ENCODE measurements at places on chromosomes 1 and 21.
A peak's percentile ranks its signal among the peaks of the same experiment; 100 is the strongest.

DNA sequence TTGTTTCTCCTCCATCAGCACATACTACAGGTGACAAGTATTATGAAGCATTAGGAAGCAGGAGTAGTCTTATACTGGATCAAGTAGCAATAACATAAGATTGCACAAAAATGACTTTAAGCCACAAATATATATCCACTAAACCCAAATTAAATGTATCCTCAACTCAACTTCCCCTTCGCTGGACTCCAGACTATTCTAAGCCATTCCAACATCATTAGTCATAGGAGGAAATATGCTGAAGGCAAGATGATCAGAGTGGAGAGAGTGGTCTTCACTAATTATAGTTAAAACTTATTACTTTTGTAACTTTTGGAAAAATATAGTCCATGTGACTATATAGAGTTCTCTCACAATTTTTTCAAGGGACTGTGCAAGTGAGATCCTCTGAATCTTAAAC is 390.7 kb upstream of the ZP4 start:
- no peak for DNase-seq

DNA sequence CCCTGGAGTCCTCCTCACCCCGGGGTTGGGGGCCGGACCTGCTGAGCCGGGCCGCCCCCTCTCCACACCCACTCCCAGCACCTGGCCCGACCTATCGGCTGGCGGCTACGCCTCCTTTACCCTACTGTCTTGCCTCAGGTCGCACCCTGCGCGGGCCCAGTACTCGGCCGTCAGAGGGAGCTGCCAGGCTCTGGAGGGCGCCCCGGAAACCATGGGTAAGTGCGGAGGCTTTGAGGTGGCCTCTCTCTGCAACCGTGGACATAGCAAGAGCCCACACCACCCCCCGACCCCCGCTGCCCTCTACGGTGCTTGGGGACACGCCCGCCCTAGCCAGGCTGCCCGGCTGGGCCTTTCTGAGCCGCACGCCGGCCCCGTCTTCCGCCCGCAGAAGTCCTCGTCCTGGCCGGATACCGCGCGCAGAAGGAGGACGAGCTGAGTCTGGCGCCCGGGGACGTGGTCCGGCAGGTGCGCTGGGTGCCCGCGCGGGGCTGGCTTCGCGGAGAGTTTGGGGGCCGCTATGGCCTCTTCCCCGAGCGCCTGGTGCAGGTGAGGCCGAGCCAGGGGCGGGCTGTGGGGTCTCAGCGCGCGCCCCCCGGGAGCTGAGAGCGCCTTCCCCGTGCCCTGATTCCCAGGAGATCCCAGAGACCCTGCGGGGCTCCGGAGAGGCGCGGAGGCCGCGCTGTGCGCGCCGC is at the start of gene SH3D21:
Gene SH3D21 (plus strand): TSS at position 159 of the 692 bp plus-strand sequence. CDS start 53 bp downstream, at position 212.
- peak; percentile 38 for DNase-seq

DNA sequence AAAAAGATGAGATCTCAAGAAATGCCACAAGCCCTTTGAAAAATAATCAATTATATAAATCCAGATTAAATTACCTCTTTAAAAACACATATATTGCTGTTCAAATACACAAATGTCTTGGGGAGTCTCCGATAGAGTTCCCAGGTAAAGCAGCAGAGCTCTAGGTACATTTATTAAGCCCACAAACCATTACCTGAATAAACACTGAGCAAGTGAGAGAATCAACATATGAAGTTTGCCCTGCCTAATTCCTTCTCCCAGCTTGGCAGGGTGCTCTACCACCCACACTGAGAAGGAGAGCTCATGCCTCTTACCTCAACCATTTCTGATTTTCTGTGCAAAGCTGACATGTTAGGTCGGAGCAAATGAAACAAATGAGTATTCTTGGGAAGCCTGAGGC is 402.4 kb downstream of the KCNH1 start:
- no peak for DNase-seq

DNA sequence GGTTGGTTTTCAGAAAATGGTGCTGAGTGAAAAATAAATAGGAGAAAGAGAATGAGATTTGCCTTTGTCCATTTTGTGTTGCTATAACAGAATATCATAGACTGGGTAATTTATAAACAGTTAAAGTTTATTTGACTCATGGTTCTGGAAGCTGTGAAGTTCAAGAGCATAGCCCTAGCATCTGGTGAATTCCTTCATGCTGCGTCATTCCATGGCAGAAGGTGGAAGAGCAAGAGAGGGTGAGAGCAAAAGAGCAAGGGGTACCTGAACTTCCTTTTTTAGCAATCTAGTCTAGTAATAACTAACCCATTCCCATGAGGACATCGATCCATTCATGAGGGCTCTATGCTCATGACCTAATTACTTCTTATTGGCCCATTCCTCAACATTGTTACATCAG is 209.1 kb upstream of the ZP4 start:
- DNase-seq = no peak

DNA sequence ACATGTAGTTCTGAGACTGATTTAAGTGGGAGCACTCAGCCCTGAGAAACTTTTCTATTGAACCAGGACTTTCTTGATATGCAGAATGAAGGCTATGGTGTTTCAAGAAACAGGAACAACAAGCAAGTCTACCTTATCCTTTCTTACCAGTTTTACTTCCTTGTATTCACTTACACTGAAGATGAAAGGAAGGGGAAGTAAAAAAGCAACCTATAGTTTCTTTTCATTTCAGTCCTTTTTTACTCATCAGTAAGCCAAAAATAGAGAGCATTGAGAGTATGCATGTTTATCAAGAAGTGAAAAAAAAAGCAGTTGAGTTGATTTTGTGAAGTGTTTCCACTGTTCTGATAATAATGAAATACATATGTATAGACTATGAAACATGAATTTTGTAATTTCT is 1010.3 kb downstream of the AMY1C start:
- no peak for DNase-seq

DNA sequence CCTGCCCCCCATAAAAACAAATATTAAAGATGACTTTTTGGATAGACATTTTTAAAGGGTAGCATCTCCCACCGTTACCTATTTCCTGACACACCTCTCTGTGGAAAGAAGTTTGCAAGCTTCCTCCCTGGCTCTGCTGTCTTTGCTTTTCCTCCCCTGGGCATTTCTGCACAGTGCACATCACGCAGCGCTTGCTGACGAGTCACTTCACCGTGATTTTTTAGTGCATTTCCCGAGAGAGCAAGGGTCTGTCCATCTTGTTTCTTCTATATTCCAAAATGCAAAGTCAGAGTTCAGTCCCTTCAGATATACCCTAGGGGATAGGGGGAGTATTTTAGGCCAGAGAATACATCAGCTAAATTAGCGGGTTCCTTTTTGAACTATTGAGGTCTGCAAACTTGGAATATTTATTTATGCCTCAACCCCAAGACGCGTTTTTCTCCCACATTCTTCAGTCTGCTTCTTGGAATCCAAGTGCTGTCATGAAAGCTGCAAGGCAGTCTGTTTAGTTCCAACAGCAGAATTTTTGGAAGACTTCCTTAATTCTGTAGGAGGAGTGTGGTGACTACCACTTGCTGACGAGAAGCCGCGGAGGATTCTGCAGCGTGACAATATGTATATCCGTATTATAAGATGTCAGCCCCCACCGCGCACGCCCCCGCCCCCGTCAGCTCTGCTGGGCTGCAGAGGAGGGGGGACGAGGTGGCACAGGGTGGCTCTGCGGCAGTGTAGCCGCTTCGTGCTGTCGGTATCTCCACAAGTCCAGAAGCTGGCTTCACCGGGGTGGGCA is 22.4 kb downstream of the SMYD2 start:
- no peak for DNase-seq

GRCh38 chr1:118963456-118964430 is 24.4 kb downstream of the TBX15 start:
- DNase-seq = no peak

DNA sequence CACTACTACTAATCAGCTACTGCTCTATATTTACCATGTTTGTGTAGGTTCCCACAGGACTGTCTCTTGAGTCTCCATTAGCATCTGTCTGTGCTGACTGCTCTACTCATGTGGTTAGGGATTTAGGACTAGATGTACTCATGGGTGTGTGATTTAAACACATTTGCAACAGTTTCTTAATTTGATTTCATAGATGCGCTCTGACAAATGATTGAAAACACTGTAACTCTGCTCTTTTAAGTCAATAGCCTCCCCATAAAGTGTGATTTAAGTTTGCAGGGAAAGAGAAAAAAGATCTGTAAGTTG is 809.3 kb downstream of the NCAM2 start:
- DNase-seq = no peak

GRCh38 chr1:234605399-234605982 is 4.5 kb downstream of the IRF2BP2 start:
- no peak for DNase-seq

DNA sequence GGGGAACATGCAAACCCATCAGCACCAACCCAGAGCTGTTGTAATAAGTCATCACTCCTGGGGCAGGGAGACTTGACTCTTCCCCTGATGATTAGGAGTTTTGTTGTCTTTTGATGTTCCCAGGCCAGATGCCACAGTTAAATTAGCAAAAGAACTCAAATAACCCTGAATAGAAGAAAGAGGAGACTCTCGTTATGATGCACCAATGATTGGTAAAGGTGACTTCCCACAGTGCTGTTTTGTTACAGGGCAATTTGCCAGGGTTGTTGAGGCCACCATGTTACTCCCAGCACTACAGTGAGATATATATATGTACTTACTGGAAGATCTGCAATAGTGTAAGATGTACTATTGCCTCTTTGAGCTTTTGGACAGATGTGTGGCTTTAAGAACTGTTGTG is 24.3 kb upstream of the RCAN1 start:
- no peak for DNase-seq

GRCh38 chr21:32940079-32941014 is 85.4 kb upstream of the OLIG2 start:
- peak; percentile 25 for DNase-seq

- DNase-seq = no peak
These were observed 84.7 kb downstream of the LRRC8D start for GRCh38 chr1:89905395-89906058.

DNA sequence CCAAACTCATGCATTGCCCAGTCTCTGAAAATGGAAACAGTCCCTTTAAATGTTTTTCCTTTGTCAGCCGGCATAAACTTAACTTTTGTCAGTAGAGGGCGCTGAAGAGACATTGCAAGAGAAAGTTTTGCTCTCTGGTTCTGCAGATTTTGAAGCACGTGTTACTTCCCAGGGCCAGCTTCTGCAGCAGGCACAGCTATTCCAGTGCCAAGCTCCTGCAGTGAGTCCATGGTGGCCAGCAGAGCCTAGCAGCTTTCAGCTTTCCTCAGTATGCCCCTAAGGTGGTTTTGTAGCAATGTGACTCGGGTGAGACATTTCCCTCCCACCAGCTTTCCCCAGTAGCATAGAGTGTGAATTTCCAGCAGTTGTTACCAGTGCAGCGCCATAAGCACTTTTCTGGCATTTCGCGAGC is 2.6 kb upstream of the IFI44L start:
- peak; percentile 22 for DNase-seq

DNA sequence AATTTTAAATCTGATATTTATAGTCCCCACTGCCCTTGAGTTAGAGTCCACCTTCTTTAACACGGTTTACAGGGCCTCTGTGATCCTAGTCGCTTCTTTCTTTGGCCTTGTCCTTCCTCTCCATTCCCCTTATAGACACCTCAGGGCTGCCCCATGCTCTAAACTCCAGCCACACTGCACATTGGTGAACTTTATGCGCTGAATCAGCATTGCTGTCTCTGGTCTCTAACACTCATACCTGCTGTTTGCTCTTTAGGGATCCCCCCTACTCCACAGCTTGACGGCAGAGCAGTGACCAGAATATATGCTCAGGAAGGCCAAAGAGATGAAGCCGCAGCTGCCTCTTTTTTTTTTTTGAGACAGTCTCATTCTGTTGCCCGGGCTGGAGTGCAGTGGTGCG is 30.2 kb downstream of the PLEKHO1 start:
- no peak for DNase-seq

DNA sequence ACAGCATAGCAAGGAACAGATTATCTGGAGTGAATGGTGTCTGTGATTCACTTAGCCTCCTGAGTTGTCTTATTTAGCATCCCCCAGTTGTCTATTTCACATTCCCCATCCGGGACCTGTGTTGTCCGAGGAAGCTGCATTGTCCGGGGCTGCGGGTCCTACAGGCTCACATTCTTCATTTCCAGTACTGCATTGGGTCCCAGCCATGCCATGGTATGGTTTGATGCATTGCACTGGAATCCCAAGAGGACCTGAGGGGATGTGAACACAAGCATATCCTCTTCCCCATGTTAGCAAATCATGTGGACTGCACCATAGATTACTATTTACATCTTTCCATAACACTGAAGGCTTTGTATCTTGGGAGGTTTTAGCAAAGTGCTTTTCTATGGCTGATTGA is 48.2 kb upstream of the PRELP start:
- DNase-seq = no peak

- DNase-seq = no peak
These were observed 695 bp upstream of the ALG14 start for GRCh38 chr1:95073446-95073845.

GRCh38 chr1:109513110-109513710 is 3.7 kb upstream of the AMIGO1 start:
- DNase-seq = no peak

- no peak for DNase-seq
These were observed 346.2 kb upstream of the LRRC7 start for GRCh38 chr1:69221524-69221923.

- DNase-seq = peak; percentile 14
These were observed 113.5 kb downstream of the PRDM2 start for GRCh38 chr1:13813398-13814012.

DNA sequence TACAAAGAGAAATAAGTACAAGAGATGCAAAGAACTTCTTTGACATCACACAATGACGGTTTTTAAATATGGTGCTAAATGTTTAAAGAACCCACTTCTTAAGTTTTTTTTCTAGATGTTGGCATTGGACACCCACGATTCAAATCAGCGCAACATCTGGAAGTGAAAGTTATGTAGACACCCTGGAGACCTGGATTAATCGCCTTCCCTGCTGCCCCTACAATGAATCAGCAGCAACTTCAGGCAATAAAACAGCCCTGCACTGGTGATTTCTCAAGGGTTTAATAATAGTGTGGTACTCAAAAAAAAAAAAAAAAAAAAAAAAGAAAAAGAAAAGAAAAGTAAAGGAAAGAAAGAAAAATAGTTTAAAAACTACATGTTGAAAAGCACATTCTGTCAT is 248.3 kb downstream of the NUF2 start:
- DNase-seq = no peak

GRCh38 chr1:116952738-116953275 is 43.1 kb downstream of the PTGFRN start:
- no peak for DNase-seq
